ENCODE measurements at places on chromosomes 3 and 15.

GRCh38 chr3:130395916-130396315 lies 50.4 kb downstream of the COL6A5 start:
- no peak for DNase-seq

GRCh38 chr15:92113832-92114231 lies 260.3 kb downstream of the SLCO3A1 start:
- DNase-seq, result no peak

DNA sequence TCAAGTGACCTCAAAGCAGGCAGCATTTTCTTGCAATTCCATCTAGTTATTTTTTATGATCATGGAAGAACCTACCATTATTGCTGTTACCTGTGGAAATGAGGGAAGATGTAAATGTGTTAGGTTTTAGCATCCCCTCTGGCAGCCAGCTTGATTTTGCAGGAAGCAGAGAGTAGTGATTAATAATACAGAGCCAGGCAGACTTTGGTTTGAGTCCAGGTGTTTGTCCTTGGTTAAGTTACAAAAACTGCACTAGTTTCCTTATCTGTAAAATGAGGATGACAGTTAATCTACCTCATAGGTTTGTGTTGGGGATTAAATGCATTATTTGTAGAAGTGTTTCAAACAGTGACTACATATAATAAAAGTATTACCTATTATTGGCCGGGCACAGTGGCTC lies 6.7 kb upstream of the ZNF621 start:
- DNase-seq, result no peak

DNA sequence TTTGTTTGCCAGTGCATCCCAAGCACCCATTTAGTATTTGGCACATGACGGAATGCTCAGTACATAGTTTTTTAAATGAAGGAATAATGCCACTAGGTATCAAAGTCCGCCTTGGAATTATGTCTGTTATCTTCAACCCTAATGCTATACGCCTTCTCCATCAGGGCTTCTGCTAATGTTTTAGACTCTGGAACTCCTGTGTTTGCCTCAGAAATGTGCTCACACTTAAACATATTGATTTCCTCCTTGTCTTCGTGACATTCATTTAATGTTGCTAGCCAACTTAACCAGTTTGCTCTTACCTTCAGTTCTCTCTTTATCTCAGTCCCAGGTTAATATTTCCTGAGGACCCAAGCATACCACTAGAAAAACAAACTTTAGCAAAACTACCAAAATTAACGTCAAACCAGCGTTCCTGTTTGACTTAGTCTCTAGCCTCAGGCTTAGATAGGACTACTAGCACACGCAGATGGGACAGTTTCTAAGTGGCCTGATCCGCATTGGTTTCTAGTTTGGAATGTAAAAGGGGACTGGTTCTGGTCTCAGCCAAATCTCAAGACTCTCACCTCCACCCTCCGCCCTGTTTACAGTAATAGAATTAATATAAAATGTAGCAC lies 81.4 kb downstream of the IL1RAP start:
- DNase-seq, result no peak
